Effector memory CD8-positive, alpha-beta T cell (primary cell): ENCODE measurements at places on chromosomes 12 and 14.

GRCh38 chr12:120381752-120382419 is 12.9 kb upstream of the MSI1 start:
- DNase-seq: no peak

GRCh38 chr14:34461334-34462131 is 507 bp downstream of the SPTSSA start:
- DNase-seq: no peak

GRCh38 chr12:4829161-4829792 is 80.4 kb upstream of the KCNA1 start:
- DNase-seq: no peak

DNA sequence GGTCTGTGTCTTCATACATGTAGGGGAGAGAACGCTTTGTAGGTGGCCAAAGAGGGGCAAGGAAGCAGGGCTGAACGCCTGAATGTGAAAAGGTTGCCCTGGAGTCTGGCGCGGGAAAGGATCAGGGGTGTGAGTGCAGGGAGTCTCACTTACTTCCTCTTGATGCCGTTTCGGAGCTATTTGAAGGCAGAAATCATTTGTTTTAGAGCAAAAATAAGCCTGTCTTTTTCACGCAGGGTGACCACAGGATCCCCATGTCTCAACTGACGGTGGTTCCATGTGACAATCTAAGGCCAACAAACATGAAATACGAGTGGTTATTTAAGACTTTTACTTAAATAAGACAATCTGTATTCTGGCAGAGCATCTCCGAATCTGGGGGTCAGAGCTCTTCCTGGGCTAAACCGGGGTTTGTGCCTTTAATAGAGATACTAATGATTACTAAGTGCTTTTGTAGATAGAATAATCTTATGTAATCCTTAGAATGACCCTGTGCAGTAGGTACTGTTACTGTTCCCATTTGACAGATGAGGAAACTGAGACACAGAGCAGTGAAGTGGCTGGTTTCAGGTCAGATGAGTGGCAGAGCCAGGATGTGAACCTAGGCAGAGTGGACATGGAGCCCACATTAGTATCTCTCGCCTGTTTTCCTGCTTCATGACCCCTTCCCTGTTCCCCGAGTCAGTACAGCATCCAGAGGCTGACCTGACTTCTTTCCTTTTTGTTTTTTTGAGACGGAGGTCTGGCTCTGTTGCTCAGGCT is 1.9 kb downstream of the BRI3BP start:
- no peak for DNase-seq

GRCh38 chr14:75522983-75523318 is 682 bp downstream of the BATF start:
- DNase-seq: no peak

GRCh38 chr14:90402016-90402415 is 5.2 kb downstream of the CALM1 start:
- DNase-seq: no peak

DNA sequence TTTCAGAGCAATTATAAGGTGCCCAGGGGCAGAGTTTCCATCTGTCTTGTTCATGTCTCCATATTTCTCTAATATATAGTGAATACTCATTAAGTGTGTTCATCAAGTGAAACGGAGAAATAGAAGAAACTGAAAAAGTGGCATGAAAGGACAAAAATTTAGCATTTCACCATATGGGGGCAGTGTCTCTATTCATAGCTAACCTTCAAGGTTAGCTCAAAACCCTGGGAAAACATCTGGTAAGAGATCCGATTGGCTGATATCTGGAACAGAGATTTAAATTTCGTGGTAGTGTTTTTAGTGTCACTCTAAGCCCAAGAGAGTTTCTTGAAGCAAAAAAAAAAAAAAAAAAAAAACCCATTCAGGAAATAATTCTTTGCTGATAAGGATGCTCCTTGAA is 367.5 kb downstream of the DAD1 start:
- DNase-seq: no peak

DNA sequence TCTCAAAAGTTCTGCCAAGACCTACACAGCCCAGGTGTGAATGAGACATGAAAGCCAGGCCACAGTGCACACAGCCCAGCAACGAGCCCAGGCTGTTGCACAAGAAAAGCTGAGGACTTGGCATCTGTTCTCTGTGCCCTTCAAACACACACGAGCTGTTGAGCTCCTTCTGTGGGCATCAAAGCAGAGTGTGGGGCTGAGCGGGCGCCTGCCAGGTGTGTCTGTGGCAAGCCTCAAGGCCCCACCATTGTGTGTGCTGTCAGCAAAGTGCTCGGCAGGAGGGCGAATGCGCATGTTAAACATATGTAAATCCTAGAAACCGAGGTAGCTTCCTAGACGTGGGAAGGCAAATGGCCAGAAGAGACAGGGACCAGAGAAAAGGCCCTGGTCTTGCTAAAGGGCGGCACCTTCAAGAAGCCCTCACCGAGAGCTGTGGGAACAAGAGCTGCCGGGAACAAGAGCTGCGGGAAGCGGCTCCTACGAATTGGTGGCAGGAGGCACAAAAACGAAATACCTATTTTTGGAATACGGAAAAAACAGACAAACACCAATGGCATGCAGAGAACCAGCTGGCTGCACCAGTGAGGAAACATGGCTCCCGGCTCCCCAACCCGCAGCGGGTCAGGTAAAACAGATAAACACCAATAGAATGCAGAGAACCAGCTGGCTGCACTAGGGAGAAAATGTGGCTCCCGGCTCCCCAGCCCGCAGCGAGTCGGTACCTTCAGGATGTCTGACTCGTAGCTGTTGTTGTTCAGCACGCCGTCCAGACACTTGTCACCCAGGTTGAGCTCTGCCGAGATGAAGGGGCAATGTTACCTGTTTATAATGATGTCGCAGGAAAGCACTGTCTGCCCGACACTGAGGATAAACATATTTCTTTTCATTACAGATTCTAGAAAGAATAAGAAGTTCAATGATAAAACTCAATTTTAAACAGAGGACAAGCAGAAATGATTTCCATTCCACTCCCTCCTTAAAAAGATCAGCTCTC is 19.0 kb upstream of the GOLGA3 start:
- DNase-seq: no peak

GRCh38 chr12:52171950-52172512 is 19.8 kb downstream of the KRT80 start:
- no peak for DNase-seq

DNA sequence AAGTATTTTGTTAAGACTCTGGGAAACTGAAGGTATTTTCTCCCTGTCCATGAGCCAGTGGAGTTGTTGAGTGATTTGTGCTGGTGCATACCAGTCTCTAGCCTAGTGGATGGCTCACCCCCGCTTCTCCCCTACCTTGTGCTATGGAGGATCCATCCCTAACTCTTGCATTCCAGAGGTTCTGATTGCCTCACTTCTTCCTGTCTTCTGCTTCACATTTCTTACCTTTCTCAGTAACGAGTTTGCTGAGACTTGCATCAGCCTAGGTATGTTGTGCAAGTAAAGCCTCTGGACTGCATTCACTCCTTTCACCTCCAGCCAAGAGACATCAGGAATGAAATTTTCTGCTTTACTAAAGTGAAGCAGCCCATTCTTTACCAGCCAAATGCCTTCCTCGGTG is 391.6 kb downstream of the ZFP36L1 start:
- no peak for DNase-seq

- DNase-seq: peak; percentile 36
Observed at GRCh38 chr12:52681526-52682380, 1.5 kb upstream of the KRT1 start.

DNA sequence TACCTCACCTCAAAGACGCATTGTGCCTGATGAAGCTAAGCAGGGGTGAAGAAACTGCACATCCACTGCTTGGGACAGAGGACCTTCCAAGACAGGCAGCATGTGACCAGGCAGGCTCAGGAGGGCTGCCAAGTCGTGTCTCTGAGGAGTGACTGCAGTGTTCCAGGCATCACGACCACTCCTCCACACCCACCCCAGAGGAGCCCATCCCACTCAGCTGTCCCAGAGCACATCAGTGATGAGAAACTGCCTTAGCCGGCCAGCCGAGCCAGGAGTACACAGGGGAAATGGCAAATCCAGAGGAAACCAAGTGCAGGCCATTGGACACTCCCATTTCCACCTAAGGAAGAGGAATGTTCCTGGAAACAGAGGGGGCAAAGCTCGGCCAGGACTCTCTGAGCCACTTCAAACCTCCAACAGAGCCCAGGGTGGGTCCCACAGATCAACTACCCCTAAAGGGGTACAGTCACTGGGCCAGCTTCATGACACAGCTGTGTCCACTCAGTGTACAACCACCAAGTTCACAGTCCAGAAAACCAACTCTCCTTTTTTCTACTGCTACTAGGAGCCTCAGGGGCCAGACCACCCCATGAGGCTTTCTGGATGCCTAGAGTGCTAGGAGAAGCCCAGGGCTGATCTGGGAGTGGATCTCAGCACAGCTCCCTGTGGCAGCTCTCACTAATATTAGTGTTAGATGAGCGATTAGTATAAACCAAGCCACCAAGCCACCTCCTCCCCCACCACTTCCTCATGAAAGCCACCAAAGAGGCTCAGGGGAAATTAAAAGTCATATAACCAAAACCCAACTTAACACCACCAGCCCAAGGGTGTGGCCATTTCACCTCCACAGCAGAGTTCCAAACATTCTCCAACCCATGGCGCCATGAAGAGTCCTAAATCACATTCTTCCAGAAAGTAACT is 15.4 kb downstream of the PXN start:
- DNase-seq: no peak

- no peak for DNase-seq
Observed at GRCh38 chr12:132121283-132121682, 22.8 kb downstream of the DDX51 start.

- DNase-seq: no peak
Observed at GRCh38 chr12:41277100-41277945, 89.2 kb downstream of the PDZRN4 start.

- DNase-seq: no peak
Observed at GRCh38 chr14:43647302-43647701, 859.8 kb downstream of the FSCB start.

DNA sequence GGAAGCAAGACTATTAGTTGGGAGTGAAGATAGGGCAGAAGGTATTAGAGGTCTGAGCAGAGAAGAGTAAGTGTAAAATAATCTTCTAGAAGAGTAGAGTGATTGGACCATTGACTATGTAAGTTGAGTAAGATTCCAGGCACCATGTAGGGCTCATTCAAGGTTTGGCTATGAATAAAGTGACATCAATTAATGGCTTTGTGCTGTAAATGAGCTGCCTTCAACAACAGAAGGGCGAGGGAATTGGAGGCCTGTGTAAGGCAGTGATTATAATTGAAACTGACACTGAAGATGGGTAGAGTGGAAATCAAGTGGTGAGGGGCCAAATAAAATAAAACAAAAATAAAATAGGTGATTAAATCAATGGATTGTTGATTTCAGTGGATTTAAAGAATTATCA is 26.4 kb downstream of the PTPRQ start:
- DNase-seq: no peak

DNA sequence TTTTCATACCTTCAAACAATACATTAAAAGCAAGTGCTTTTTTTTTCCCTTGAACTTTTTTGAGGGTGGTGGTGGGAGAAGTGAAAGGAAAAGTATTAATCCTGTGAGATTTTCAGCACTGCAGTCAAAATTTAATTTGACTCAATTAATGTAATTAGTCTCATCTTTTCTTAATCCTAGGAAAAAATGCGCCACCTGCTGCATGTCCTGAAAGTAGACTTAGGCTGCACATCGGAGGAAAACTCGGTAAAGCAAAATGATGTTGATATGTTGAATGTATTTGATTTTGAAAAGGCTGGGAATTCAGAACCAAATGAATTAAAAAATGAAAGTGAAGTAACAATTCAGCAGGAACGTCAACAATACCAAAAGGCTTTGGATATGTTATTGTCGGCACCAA is 52.2 kb downstream of the SPATA7 start:
- no peak for DNase-seq

DNA sequence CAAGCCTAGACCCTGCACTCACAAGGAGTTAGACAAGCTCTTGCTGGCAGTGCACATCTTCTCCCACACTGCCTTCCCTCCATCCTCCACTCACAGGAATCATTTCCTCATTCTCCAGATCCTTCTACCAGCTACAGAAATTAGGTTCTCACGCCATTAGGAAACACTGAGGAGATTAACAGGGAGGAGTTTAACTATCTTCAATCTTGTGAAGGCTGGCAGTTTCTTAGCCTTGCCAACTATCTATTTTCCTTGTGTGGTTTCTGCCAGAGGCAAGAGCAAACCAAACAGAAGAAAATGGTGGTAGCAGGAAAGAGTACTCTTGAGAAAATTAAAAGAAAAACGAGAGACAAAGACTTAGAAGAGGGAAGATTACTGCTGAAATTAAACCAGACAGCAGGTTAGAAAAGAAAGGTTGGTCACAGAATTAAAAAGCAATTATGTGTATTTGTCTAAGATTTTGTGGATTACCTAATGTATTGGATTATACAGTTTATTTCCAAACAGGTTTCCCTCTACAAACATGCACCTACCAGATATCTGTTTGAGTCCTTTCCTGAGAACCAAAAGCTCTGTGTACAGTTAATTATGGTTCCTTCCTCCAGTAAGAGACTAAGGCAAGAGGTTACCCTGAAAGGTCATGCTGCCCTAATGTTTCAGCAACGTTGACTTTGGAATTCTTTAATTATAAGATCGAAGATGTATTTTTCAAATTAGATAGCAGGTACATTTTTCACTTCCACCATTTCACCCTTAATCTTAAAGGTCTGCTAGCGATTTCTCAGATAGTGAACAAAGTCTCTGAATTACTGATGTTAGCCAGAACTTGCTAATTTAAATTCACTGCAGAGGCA is 5.0 kb downstream of the RERG start:
- DNase-seq: no peak

DNA sequence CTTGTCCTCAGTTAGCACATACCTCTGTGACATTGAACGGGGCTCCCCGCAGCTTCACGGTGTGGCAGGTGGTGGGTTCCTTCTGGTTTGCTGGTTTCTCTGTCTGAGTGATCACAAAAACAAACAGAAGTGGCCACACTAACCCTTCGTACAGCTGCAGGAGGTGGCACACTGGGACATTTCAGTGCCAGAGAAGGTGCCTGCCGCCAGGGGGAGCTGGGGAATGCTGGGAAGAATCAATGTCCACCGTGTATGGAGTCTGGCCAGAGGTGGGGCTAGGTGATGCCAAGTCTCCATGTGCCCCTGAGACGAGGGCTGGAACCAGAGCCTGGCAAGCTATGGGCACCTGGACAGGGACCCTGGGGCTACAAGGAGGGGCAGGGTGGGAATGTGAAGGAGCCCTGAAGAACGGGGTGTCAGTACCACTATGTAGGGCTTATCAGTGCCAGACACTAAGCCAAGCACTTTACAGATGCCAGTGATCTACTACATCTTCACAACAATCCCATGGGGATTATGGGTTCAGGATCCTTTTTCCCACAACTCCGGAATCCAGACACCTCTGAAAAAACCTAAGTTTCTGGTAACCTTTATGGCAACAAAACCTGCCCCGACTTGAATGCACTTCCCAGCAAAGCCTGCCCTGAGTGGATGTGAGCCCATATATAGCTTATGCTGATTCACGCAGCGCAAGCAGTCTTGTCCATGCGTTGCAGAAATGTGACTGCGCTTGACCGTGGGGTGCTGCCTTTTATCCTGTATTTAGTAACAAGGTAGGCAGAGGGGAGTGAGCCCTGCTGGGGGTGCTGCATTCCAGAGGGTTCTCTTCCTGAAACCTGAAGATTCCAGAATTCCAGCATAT is 10.8 kb downstream of the RBM19 start:
- DNase-seq: no peak
